ENCODE measurements at places on chromosomes 16 and 17.
A peak's percentile ranks its signal among the peaks of the same experiment; 100 is the strongest.

GRCh38 chr16:65989861-65990604 is 376.5 kb upstream of the CDH5 start:
- peak; percentile 34 for DNase-seq

DNA sequence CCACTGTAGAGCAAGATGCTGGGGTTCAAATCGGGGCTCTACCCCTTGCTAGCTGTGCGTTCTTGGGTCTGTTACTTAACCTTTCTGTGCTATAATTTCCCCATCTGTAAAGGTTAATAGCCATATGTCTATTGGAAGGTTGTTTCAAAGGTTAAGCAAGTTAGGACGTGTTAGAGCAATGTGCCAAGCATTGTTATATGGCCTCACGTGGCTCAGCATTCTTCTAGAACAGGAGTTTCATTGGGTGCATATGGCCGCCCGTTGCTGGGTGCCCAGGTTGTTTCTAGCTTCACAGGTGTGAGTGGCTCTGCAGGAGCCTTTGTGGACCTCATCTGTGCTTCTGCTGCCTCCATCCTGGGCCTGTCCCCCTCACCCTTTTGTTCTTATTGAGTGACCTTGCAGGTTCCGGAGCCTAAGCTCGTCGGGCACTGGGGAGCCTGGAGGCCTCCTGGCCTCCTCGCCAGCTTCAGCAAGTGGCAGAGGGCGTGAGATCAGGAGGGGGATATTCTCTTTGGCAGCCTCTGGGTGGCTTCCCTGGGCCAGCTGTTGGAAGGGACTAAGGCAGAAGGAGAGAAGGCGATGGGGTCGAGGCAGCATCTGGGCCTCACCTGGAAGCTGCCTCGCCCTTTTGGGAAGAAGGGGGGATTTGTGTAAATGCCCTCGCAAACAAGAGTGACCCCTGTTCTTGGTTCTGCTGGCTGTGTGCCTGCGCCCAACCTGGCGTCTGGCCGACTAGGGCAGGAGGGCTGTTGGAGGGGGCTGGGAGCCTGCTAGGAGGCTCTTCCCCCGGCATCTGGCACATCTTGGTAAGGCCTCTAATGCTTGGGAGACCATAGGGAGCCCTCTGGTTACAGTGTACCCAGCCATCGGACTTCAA is 80.2 kb upstream of the CIBAR2 start:
- no peak for DNase-seq

DNA sequence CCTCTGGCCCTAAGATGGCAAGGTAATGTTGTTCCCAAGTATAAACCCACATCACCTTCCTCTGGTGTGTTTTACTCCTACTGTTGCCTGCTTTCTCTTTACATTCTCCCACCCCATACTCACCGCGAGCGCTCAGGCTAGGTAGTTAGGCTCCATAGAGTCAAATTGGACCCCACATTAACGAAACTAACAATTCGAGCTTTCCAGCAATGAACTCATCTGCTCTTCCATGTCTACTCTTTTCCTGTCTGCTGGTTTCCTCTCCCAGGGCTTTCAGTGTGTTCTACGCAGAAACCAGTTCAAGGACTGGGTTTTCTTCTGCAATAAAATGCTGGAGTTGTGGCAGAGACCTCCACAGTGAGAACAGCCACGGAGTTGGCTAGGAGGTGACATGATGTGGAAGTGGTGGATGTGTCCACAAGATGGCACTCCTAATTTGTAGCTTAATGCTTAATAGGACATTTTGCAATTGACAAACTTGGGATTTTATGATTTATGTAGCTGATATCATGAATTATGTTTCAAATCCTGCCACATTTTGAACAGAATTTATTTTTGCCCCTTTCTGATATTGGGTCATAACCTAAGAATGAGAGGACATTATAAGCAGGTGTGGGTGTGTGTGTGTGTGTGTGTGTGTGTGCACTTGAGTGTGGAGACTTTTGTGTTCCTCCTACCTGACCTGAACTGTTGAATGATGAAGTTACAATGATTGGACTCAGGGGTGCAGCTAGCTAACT is 2.2 kb upstream of the UQCRC2 start:
- DNase-seq, result peak; percentile 13

GRCh38 chr17:75876938-75877751 is 1.2 kb downstream of the TRIM47 start:
- peak; percentile 91 for DNase-seq

DNA sequence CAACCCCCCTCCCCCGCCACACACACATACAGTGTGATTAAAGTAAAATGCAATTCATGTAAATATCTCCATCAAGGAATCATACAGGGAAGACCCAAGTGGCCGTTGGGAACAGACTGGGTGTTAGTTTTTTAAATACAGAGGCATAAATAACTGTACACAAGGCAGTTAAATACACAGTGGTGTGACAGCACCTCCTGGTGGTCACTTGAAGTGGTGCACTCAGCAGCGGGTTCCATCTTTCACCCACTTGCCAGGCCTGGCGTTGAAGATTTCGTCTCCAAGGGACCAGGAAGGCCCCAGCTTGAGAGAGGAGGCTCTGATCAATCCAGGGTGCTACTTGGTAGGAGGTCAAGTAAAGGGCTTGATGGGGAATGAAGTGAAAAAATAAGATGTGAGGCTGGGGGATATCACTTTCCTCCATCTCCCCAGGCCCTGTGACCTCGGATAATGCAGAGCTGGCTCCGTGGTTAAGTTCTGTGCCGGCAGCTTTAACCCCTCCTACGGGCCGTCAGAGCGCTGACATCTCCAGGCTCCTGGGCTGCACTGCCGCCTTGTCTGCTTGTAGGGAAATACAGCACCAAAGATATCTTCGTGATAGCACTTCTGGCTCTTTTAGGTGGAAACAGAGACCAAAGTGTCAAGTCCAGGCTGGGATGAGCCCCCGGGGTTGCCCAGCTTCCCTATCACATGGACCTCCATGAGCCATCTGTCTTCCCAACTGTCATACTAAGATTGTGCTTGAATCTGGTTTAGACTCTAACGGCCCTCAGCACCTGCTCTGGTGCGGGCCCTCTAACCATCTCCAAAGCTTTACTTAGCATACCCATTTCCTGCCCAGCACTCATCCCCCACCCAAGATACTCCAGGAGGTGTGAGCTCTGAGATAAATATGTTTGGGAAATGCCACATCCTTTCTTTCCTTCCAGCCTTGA is 20.7 kb downstream of the LGALS9 start:
- peak; percentile 22 for DNase-seq

GRCh38 chr16:54356391-54356790 is 69.8 kb upstream of the IRX3 start:
- DNase-seq, result no peak

- DNase-seq, result peak; percentile 58
Observed at GRCh38 chr17:73546114-73546513, 98.1 kb downstream of the SDK2 start.

GRCh38 chr17:40551091-40551878 is 14.0 kb downstream of the CCR7 start:
- no peak for DNase-seq

GRCh38 chr17:48002266-48002915 is 31.5 kb downstream of the CDK5RAP3 start:
- DNase-seq, result no peak

DNA sequence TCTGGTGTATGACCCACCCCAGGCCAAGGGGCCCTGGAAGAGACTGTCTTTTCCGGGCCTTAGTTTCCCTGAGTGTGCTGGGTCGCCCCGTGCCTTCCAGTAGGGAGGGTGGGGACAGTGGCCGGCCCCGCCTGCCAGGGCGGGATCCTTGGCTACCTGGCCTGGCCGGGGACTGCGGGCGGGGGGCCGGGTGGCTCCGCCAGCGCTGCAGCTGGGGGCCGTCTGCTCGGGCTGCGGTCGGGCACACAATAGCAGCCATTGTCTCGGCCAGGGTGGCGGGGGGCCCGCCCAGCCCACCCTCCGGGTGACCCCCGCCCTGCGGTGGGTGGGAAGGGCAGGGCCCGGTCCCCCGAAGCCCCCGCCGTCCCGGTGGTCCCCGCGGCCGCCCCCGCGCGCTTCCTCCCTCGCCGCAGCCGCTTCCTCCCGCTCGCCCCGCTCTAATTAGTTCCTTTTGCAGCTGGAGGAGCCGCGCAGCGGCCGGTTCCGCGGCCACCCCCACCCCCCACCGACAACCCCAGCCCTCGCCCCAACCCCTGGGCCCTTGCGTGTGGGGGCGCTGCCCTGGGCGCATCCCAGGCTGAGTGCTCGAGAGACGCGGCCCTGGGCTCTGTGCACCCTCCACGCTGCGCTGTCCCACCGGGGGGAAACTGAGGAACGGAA is 11.6 kb downstream of the GLIS2 start:
- peak; percentile 84 for DNase-seq
